DMS79 (cell line): ENCODE measurements at places on chromosomes 5 and 9.

- no peak for DNase-seq
These were observed 85.1 kb upstream of the RAI14 start for GRCh38 chr5:34570721-34571676.

DNA sequence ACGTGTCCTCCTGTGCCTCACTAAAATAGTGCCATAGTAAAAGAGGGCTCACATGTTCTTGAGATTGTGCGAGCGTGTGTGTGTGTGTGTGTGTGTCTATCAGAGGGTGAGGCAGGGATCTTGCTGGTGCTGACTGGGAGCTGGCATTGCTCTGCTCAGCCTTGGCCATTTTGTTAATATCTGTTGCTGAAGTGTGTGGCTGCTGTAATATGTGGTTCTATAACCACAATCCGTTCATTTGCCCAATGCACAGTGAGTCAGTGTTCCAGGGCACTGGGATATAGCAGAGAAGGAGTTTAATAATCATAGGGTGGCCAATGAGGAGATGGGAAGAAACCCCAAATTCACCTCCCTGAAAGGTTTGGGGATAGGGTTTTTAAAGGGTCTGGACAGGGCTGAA is 61.3 kb downstream of the RASGRF2 start:
- DNase-seq, result no peak

GRCh38 chr9:34049630-34050384 is 1.1 kb upstream of the UBAP2 start:
- peak; percentile 93 for DNase-seq

GRCh38 chr5:1672396-1672795 is 127.2 kb downstream of the MRPL36 start:
- DNase-seq, result no peak

DNA sequence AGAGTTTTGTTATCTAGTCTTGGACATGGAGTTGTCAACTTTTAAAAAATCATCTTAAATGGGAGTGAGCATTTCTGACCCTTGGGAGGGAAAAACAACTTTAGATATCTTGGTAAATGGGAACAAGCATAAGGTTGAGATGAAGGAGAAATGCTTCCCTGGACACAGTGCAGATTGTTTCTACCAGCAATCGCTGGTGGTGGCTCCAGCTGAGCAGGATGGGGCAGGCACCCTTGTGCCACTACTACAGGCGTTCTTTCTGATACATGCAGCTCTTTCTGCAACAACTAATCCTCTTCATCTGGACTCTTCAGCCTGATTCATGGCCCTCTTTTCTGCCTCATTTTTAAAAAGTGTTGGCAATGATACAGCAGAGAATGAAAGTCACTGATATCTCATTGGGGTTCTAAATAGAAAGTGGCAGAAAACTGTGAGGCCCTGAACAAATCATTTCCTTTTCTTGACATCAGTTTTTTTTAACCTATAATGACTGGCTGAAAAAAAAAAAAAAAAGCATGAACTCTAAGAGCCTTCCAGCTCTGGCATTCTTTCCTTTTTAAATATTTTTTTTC is 409.4 kb upstream of the PTGER4 start:
- DNase-seq, result no peak

DNA sequence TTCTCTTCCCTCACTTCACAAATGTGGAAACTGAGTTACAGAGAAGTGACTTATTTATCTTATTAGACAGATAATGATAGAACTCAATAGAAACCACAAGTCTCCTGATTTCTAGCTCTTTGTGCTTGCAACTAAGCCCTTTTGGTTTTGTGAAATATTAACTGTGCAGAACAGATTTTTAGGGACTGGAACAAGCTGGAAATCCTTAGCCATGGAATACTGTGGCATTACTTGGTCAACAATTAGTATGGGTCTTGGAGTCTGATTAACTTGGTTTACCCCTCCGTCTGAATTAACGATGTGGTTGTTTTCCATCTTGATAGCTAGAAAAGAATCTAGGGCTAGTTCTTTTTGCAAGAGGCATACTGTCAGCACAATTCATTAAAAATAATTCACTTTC is 584 bp upstream of the KLF9 start:
- no peak for DNase-seq

DNA sequence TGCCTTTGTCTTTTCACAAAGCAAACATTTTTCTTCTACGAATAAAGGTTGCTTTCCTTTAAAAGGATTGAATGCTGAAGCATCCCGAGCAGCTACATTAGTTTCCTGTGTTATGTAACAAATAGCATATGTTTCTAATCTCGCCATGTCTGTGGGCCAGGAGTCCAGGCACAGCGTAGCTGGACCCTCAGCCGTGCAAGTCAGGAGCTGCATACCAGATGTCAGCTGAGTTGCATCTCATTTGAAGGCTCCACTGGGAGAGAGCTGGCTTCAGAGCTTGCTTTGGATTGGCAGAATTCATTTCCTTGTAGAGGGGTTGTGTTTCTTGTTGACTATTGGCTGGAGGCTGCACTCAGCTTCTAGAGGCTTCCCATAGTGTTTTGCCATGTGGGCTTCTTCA is 16.0 kb upstream of the GOLPH3 start:
- DNase-seq, result no peak

GRCh38 chr9:38227656-38228055 is 158.6 kb upstream of the SHB start:
- DNase-seq, result peak; percentile 18

GRCh38 chr9:7489036-7489435 is 310.5 kb downstream of the DMAC1 start:
- no peak for DNase-seq

GRCh38 chr9:116394894-116395698 is 241.5 kb downstream of the PAPPA start:
- DNase-seq, result no peak

- no peak for DNase-seq
These were observed 11.6 kb downstream of the ALAD start for GRCh38 chr9:113389451-113389850.

GRCh38 chr9:18015116-18015515 is 436.2 kb downstream of the SH3GL2 start:
- no peak for DNase-seq

GRCh38 chr5:50702615-50703366 is 36.4 kb downstream of the PARP8 start:
- no peak for DNase-seq

GRCh38 chr9:134559013-134559412 is 82.6 kb upstream of the COL5A1 start:
- no peak for DNase-seq

- no peak for DNase-seq
These were observed 893.3 kb downstream of the PTPRD start for GRCh38 chr9:9719373-9720112.

GRCh38 chr5:59516161-59516560 is 377.4 kb downstream of the PDE4D start:
- no peak for DNase-seq

DNA sequence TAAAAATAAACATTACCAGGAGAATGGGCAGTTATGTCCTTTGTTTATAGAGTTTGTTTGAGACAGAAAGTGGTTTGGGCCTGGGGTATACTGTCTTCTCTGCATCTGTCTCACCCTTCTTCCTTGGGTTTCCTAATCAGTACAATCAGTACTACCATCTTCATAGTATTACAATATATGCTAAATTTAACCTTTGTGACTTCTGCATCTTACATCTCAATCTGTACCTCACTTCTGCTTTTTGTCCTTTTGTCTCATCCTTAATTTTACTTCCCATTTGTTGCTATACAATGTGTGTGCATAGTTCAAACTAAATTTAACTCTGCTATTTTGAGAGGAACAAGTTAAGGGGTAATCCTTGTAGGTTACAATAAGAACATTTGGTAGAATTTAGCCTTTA is 19.6 kb downstream of the FBXO38 start:
- no peak for DNase-seq

DNA sequence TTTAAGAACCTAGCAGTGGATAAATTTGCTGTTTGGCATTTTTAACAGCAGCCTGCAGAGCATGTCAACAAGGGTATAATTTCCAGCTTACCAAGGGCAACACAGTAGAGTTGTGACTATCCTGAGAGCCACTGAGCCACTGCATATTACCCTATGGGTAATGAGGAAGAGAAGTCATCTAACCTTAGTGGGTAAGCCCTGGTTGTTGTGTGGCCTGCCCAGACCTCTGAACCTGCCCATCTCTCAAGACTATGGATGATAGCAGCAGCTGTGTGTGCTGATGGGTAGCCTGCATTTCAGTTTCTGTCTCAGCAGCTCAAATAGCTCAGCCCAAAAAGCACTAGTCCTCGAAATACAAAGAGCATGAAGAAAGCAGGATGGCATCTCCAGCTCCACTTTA is 56.1 kb upstream of the PIP5K1B start:
- DNase-seq, result no peak

DNA sequence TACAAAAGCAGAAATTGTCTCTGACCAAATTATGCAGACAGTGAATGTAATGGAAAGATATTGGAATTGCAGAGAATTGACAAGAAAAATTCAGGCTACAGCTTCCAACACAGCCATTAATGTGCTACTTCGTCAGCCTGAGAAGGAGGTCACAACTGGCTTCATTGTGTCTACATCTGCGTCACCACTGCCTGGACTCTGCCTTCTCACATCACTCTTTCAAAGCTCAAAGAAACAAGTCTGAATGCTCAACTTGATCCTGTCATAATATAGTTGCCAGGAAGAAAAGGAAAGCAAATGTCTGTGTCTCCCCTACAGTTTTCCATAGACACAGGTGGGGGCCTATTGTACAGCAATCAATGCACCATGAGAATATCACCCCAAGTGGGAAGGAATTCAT is 806.5 kb upstream of the CDH10 start:
- DNase-seq, result no peak
